Activated naive CD8-positive, alpha-beta T cell treated with anti-CD3 and anti-CD28 coated beads for 36 hours (primary cell): ENCODE measurements at places on chromosomes 4 and X.

DNA sequence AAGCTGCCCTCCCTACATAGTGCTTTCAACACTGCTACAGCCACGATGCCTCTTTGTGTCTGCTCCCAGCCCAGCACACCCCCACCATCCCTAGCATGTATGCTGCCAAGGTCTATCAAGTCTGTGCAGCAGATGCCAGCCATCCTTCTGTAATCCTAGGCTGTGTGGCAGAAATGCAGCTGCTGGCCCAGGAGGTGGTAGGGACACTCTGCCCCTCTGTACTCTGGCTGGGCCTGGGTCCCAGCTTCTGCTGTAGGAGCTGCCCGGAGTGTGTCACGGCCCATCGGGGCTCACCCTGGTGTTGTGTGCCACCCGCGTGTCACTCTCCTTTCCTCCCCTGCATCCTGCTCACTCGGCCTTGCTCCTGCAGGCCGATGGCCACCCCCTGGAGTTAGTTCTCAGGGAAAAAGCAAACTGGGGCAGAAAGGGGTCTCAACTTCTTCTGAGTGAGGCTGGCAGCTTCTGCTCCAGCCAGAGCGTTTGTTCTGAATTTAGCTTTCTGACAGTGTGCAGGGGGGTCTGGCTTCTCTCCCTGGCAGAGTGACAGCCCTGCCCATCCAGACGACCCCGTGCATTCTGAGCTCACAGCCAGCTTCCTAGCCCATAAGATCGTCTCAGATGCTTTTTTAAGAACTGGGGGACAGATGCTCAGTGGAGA lies 22.7 kb downstream of the PSAPL1 start:
- H3K27ac ChIP-seq: no peak overlapping the region
- no peak overlapping the region for H3K4me3 ChIP-seq
- H3K4me1 ChIP-seq: no peaks in the 10 kb centered on the region
- no peak for DNase-seq
- H3K36me3 ChIP-seq: peaks cover 2% of the 10 kb centered on the region
- H3K27me3 ChIP-seq: peaks cover 21% of the 10 kb centered on the region

DNA sequence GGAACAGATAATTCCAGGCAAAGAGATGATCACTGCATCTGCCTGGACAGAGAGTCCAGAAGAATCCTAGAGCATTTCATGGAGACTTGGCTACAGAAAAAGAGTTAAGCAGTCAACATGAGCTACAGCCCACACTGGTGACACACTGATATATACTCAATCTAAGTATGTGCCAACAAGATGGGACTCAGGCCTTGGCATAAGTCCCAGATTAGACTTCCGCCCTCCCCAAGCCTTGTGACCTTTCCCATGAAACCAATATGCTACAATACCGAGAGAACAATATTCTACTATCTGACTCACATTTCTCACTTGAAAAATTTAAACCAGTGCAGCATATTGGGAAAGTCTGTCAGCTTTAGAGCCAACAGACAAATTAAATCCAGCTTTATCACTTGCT lies 65.7 kb upstream of the SLITRK2 start:
- H3K27ac ChIP-seq: no peak overlapping the region
- H3K4me1 ChIP-seq: no peaks in the 10 kb centered on the region
- no peaks in the 10 kb centered on the region for H3K36me3 ChIP-seq
- H3K27me3 ChIP-seq: no peaks in the 10 kb centered on the region
- no peak overlapping the region for H3K4me3 ChIP-seq
- DNase-seq: no peak

GRCh38 chr4:70704215-70704930 lies 16.0 kb downstream of the UTP3 start:
- H3K27ac ChIP-seq: peak overlapping the region; percentile 89
- H3K36me3 ChIP-seq: no peaks in the 10 kb centered on the region
- peak; percentile 54 for DNase-seq

- H3K4me1 ChIP-seq: no peaks in the 10 kb centered on the region
- H3K4me3 ChIP-seq: no peak overlapping the region
- no peaks in the 10 kb centered on the region for H3K36me3 ChIP-seq
- no peak overlapping the region for H3K27ac ChIP-seq
- no peak for DNase-seq
Observed at GRCh38 chr4:188316391-188316790, 177.2 kb downstream of the TRIML1 start.

DNA sequence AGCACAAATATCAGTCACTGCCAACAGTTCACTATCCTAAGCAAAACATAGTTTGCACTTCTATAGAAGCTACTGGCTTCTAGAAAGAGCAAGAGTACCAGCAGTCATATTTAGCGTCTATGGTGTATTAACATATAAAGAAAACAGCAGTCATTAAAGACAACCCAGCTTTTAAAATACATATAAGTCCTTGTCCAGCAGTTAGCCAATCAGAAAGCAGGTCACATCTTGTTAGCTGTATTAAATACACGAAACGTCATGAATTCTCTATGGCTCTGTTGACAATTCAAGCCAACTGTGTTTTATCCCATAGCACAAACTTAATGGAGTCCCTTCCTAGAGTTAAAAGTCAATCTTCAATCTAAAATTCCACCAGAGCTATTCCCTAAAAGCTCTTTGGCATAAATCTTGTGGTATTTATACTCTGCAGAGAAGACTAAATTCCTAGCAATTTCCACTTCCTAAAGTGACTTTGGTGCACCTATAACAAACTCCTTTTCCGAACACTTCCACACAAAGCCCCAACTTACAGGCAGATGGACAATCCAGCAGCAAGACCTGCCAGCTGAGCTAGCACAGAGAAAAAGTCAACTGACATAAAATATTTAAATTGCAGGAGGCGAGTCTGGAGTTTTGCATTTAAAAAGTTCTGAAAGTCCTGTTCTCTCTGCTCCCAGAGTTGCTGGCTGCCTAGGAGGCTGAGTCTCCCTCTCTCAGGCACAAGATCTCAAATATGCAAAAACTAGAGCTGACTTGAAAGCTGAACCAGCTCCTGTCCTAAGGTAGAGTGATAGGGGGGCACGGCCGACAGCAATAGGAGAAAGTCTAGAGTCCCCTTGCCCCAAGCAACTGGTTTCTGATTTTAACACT lies 1.3 kb downstream of the LDB2 start:
- H3K27me3 ChIP-seq: peaks cover 37% of the 10 kb centered on the region
- peaks cover 24% of the 10 kb centered on the region for H3K4me1 ChIP-seq
- DNase-seq: no peak
- H3K36me3 ChIP-seq: no peaks in the 10 kb centered on the region
- H3K4me3 ChIP-seq: no peak overlapping the region
- no peak overlapping the region for H3K27ac ChIP-seq

DNA sequence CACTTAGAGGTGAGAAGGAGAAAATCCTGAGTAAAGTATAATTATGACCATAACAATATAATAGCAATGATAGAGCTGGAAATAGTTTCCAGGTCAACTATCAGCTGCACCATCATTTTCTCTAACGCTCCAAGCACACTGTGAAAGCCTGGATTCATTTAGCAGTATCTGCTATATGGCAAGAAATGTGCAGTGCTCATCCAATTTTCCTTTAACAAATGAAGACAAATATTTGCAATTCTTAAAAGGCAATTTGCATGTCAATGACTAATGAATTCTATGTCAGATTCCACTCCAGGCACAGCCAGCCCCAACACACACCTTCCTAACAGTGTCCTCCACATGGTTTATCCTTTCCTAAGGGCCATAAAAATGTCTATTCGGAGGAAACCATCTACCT lies 12.7 kb downstream of the PRSS12 start:
- no peak for DNase-seq
- H3K36me3 ChIP-seq: no peaks in the 10 kb centered on the region
- H3K27me3 ChIP-seq: peaks cover 7% of the 10 kb centered on the region
- H3K4me1 ChIP-seq: no peaks in the 10 kb centered on the region
- H3K27ac ChIP-seq: no peak overlapping the region

GRCh38 chr4:80231180-80231579 lies 33.9 kb downstream of the PRDM8 start:
- H3K4me1 ChIP-seq: no peaks in the 10 kb centered on the region
- no peaks in the 10 kb centered on the region for H3K36me3 ChIP-seq
- DNase-seq: no peak

DNA sequence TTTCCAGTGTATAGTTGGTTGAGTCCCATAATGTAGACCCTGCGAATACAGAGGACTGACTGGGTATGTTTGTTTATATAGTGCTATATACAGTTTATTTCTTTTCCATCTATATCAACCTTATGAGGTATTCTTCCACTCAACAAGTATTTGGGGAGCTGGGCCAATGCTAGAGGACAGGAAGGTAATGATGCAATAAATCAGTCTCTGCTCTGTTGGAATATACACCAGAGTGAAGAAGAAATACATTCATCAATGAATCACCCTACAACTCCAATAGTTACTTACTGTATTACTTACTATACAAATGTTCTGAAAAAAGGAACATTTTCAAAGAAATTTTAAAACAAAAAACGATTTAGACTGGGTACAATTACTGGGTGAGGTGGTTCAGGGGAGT lies 2.1 kb upstream of the ARSJ start:
- H3K27ac ChIP-seq: no peak overlapping the region
- peaks cover 15% of the 10 kb centered on the region for H3K4me1 ChIP-seq
- peaks cover 3% of the 10 kb centered on the region for H3K36me3 ChIP-seq
- DNase-seq: no peak
- no peak overlapping the region for H3K4me3 ChIP-seq
- peaks cover 51% of the 10 kb centered on the region for H3K27me3 ChIP-seq

- H3K27me3 ChIP-seq: no peaks in the 10 kb centered on the region
- no peak overlapping the region for H3K27ac ChIP-seq
- H3K36me3 ChIP-seq: no peaks in the 10 kb centered on the region
- no peaks in the 10 kb centered on the region for H3K4me1 ChIP-seq
- H3K4me3 ChIP-seq: no peak overlapping the region
- no peak for DNase-seq
Observed at GRCh38 chr4:164596927-164597326, 157.0 kb upstream of the SMIM31 start.

- H3K4me3 ChIP-seq: no peak overlapping the region
- DNase-seq: no peak
- peaks cover 8% of the 10 kb centered on the region for H3K4me1 ChIP-seq
- no peak overlapping the region for H3K27ac ChIP-seq
- H3K27me3 ChIP-seq: no peaks in the 10 kb centered on the region
Observed at GRCh38 chr4:6281436-6282313, 12.0 kb downstream of the WFS1 start.

GRCh38 chr4:44978020-44978419 lies 251.7 kb upstream of the GNPDA2 start:
- no peaks in the 10 kb centered on the region for H3K36me3 ChIP-seq
- no peaks in the 10 kb centered on the region for H3K27me3 ChIP-seq
- no peak overlapping the region for H3K4me3 ChIP-seq
- H3K4me1 ChIP-seq: no peaks in the 10 kb centered on the region

GRCh38 chrX:41043196-41043595 lies 42.0 kb upstream of the USP9X start:
- no peak overlapping the region for H3K27ac ChIP-seq
- DNase-seq: no peak

- H3K27me3 ChIP-seq: no peaks in the 10 kb centered on the region
- H3K4me1 ChIP-seq: no peaks in the 10 kb centered on the region
- H3K4me3 ChIP-seq: no peak overlapping the region
- peaks cover 29% of the 10 kb centered on the region for H3K36me3 ChIP-seq
- H3K27ac ChIP-seq: no peak overlapping the region
- no peak for DNase-seq
Observed at GRCh38 chr4:51884055-51884454, 41.1 kb downstream of the DCUN1D4 start.

GRCh38 chr4:94523617-94524016 lies 71.9 kb downstream of the PDLIM5 start:
- no peak for DNase-seq
- H3K4me1 ChIP-seq: peaks cover 22% of the 10 kb centered on the region

GRCh38 chrX:920234-920799 lies 289.7 kb downstream of the SHOX start:
- H3K4me1 ChIP-seq: no peaks in the 10 kb centered on the region
- no peak overlapping the region for H3K4me3 ChIP-seq
- no peaks in the 10 kb centered on the region for H3K36me3 ChIP-seq
- DNase-seq: no peak

DNA sequence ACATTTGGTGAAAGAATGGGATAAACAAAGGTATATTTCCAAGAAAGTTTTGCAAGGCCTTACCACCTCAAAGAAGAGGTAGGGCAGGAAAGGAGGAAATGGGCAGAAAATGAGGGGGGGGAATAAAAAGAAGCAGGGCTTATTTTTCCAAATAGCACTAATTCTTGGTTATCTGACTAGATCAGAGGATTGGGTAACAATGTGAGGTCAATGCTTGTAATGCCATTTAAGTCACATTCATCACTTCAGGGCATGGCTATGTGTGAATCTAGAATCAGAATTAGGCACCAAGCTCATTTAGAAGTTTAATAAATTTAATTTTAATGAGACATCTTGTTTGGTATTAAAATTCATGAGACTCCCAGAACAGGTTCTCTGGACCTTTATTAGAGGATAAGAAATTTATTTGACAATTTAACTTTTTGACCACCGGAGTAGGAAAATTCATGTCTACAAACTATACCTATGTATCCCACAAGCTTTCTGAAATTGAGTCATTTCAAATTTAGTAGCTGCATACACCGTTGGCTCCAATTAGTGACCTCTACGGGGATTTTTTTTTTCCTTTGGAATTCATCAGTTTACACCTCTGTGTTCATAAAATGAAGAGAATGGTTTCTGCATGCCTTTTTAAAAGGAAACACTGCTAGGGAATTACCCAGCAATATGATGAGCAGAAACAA lies 1.4 kb upstream of the STS start:
- H3K27ac ChIP-seq: no peak overlapping the region
- H3K27me3 ChIP-seq: no peaks in the 10 kb centered on the region
- H3K4me3 ChIP-seq: no peak overlapping the region
- no peak for DNase-seq

DNA sequence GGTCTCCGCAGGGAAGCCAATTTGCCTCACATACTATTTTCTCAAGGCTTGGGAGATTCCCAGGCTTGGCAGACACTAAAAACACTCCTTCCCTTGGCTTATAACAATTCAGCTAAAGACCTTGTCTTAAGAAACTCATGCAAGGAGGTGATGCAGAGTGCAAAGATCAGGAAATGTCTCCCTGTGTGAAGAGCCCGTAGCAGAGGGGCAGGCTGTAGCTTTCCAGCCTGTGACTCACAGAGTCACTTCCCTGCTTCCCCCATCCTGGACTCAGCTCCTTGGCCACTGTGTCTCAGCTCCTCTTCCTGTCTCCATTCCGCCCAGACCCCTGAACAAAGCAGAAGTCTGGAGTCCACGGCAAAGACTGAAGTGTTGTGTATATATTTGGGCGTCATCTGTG lies 56.1 kb downstream of the KDR start:
- DNase-seq: no peak
- H3K4me1 ChIP-seq: no peaks in the 10 kb centered on the region
- H3K4me3 ChIP-seq: no peak overlapping the region
- no peak overlapping the region for H3K27ac ChIP-seq
- peaks cover 12% of the 10 kb centered on the region for H3K27me3 ChIP-seq

- H3K4me3 ChIP-seq: no peak overlapping the region
- no peaks in the 10 kb centered on the region for H3K4me1 ChIP-seq
- H3K27ac ChIP-seq: no peak overlapping the region
- H3K36me3 ChIP-seq: no peaks in the 10 kb centered on the region
- H3K27me3 ChIP-seq: no peaks in the 10 kb centered on the region
Observed at GRCh38 chrX:31580726-31581125, 508.9 kb upstream of the FTHL17 start.

GRCh38 chrX:17027931-17028330 lies 81.5 kb downstream of the REPS2 start:
- DNase-seq: no peak
- H3K4me3 ChIP-seq: no peak overlapping the region
- H3K27me3 ChIP-seq: no peaks in the 10 kb centered on the region
- H3K36me3 ChIP-seq: no peaks in the 10 kb centered on the region
- no peak overlapping the region for H3K27ac ChIP-seq
